C1 segment of cervical spinal cord (tissue), 14 donors: ENCODE measurements at places on chromosomes 5 and 9.

- DNase-seq: no peak
These were observed 117.1 kb downstream of the MED10 start for GRCh38 chr5:6261256-6261655.

DNA sequence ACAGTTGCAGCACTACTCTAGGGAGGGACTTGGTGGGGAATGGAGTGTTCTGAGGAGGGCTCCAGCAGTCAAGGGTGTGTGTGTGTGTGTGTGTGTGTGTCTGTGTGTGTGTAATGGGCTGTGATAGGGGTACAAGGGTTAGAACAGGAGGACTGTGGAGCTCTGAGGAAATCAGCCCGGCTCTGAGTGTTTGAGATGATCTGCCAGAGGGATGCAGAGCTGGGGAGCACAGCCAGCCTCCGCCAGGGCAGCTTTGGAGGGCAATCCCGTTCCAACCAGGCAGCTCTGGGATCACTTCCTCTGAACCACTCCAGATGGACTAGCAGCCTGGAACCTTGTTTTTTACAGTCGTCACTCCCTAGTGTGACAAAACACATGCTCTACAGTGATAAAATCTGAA is 3.0 kb upstream of the SLC6A7 start:
- no peak for DNase-seq

DNA sequence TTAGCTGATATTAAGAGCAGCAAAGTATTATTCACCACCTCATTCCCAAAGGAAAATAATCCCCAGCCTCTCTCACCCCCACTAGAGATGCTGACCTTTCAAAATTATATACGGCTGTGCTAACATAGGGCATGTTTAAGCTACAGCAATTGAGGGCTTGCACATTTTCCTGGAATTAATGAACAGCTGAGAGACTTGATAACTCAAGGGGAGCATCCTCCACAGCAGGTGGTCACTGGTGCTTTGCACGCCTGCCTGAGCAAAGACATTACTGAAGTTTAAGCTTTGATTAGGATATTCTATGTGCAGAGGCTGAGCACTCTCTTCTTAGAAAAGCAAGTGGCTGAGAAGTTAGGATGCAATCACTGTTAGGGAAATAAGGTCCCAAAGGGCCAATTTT is 230.9 kb downstream of the FAM114A2 start:
- no peak for DNase-seq

GRCh38 chr5:170100066-170100943 is 5.4 kb upstream of the FOXI1 start:
- DNase-seq: peak; percentile 55

DNA sequence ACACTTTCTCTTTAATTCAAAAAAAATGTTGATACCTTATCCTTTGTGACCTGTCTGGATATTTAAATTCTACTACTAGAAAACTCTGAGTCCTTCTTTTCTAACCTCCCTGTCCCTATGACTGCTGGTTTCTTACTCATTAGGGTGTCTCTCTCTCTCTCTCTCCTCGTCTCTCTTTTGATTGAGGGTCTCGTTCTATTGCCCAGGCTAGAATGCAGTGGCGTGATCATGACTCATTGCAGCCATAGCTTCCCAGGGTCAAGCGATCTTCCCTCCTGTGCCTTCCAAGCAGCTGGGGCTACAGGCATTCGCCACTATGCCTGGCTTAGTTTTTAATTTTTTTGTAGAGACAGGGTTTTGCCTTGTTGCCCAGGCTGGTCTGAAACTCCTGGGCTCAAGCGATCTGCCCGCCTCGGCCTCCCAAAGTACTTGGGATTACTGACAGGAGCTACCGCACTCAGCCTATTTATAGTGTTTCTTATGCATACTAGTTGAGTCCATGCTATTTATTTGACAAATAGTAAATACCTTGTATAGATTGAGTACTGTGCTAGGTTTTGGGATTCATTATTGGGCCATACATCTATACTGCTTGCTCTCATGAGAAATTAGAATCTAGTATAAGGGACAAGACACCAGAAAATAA is 61.9 kb downstream of the NSD1 start:
- no peak for DNase-seq

GRCh38 chr9:34685591-34685990 is 5.5 kb downstream of the CCL19 start:
- DNase-seq: no peak

- DNase-seq: no peak
These were observed 44.4 kb upstream of the GPR21 start for GRCh38 chr9:122988920-122989621.

DNA sequence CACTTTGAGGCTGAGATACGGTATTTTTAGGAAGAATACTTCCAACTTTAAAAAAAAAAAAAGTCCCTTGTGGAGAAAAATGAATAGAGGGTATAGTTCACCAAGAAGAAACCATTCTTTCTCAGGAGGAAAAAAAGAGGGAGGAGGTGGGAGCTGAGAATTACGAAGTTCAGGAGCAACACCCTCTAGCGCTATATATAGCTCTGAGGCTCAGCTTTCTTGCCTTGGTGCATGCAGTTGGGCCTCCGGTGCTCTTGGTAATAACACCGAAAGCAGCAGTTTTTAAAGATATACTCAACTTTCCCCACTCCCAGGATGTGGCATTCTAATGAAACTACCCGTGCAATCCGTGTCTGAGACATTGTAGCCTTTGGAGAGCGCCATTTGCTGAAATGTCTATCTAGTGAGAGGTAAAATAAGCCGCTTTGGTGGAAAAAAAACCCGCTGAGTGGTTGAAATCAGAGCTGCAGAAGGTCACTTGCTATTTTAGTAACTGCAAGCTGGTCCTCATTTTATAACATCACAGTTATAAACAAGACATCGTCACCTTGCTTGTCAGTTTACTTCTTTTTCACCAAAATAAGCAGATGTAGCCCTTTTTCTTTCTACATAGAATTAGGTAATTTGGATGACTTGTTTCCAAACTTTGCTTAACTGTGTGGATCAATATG is 156.4 kb downstream of the RORB start:
- no peak for DNase-seq

- DNase-seq: peak; percentile 24
These were observed 1.1 kb downstream of the HNRNPA0 start for GRCh38 chr5:137752905-137753690.

GRCh38 chr9:101229606-101230005 is 155.2 kb downstream of the BAAT start:
- no peak for DNase-seq

- no peak for DNase-seq
These were observed 637.7 kb downstream of the SLCO4C1 start for GRCh38 chr5:101658433-101658832.

- peak; percentile 47 for DNase-seq
These were observed 969 bp downstream of the CLK4 start for GRCh38 chr5:178625679-178626483.

DNA sequence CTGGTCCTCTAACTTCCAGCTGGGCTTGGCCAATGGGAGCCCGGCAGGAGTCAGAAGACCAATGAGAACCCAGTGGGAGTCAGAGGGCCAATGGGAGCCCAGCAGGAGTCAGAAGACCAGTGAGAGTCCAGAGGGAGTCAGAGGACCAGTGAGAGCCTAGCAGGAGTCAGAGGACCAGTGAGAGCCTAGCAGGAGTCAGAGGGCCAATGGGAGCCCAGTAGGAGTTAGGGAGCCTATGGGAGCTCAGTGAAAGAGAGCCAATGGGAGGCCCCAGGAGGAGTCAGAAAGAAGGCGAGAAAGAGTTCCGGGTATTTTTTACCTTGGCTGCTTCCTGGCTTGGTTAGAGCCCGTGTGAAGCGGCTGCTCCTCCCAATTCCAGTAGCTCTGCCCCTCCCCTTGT is 191.0 kb downstream of the GABBR2 start:
- DNase-seq: no peak

DNA sequence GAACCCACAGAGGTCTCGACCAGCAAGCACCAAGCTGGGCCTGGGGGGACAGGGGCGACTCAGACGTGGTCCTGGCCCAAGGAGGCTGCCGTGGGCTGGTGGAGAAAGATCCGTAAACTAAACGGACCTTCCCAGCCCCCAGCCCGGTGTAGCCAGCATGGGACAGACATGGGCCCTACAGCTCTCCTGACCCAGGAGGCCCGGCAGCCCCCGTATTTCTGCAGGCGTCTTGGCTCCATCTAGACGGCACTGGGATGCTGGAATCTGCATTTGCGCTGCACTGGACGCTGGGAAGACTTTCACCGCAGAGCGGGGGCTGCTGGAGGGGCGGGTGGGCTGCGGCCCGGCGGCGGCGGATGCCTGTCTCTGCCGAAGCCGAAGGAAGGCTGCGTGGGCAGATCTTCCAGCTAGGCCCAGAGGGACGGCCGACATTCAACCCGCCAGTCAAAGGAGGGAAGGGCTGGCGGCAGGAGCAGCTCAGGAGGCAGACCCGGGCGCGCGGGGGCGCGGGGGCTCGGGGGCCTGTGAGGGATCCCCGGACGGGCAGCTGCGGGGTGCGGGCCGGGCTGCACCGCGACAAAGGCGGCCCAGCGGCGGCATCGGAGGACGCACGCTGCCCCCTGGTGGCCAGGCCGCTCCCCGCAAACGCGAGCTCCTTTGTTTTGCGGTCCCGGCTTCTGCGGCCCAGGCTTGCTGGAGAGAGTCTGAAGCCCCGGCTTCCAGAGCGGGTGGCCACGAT is 266.2 kb downstream of the NSG2 start:
- DNase-seq: peak; percentile 78

DNA sequence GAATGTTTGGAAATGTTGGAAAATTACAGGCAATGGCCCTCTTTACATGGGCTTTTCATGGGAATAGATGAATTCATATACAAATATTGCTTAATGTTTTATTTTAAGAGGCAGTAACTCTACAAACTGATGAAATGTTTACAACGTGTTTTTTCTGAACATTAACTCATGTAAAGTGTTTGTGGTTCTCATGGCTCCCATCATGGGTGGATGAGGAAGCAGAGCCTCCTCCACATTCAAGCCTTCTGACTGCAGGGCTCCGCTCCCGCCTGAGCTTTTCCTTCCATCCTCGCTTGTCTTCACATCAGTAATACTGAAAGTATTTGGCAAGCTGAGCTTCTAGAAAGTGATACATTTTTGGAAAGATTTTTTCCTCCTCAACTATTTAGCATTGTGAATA is 204.2 kb downstream of the ARHGAP26 start:
- no peak for DNase-seq

DNA sequence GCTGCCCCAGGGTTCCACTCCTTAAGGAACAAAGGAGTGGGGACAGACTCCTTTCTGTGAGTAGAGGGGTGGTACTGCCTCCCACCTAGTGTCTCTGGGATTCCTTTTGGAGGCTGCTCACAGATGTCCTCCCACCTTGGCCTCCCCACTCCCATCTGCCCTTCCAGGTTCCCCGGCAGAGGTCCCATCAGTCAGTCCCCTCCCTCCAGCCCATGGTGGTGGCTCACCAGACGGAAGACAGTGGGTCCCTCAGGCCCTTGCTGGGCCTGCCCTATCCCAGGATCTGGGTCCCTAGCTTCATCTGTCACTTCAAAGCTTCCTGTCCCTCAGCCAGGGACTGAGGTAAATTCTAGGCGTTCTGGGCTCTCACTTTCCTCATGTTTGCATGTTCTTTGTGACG is 35.6 kb upstream of the NEK6 start:
- DNase-seq: no peak

DNA sequence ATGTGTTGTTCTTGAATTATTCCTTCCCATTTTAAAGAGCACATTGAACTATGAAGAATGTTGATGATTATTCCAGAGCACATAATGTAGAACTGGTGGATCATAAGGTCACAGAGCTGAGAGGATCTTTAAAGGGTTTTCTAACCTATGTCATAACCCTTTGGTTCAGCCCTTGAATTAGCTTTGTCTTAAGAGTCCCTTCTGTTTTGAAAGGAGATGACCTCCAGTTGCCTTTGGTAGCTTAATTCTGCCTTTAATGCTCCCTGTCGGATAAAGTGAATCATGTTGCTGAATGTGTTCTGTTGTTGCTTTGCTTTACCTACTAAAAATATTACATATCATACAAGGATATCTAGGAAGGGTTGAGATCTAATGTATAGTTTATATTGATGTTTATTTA is 99.1 kb upstream of the PRRC1 start:
- no peak for DNase-seq

GRCh38 chr9:99105152-99106043 is 485 bp downstream of the TGFBR1 start:
- DNase-seq: no peak

- no peak for DNase-seq
These were observed 24.0 kb downstream of the LYRM7 start for GRCh38 chr5:131194725-131195124.
